Cortex of kidney (tissue), 1 donor: ENCODE measurements at places on chromosomes 2 and 18.

DNA sequence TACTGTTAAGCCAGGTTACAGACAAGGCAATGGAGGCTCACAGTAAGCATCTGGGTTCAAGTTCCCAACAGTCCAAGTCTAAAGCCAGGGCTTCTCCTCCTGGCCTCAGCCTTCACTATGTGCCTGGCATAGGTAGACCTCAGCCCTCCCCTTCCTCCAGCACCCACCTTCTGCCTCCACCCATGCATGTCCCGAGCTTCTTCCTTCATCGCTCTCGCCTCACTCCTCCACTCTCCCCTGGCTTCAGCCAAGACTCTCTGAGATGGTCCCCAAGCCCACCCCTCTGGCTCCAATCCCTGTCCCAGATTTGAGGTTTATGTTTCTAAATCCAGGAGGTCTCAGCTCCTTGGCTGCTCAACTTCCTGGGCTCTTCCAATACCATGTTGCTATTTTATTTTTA lies 26.9 kb downstream of the CENPA start:
- no peak for DNase-seq

- DNase-seq: no peak
Measured at GRCh38 chr2:3313781-3314375, 63.7 kb downstream of the EIPR1 start.

GRCh38 chr2:101400506-101401325 lies 13.4 kb upstream of the CREG2 start:
- DNase-seq: no peak

- no peak for DNase-seq
Measured at GRCh38 chr2:73307720-73308119, 14.4 kb upstream of the EGR4 start.

DNA sequence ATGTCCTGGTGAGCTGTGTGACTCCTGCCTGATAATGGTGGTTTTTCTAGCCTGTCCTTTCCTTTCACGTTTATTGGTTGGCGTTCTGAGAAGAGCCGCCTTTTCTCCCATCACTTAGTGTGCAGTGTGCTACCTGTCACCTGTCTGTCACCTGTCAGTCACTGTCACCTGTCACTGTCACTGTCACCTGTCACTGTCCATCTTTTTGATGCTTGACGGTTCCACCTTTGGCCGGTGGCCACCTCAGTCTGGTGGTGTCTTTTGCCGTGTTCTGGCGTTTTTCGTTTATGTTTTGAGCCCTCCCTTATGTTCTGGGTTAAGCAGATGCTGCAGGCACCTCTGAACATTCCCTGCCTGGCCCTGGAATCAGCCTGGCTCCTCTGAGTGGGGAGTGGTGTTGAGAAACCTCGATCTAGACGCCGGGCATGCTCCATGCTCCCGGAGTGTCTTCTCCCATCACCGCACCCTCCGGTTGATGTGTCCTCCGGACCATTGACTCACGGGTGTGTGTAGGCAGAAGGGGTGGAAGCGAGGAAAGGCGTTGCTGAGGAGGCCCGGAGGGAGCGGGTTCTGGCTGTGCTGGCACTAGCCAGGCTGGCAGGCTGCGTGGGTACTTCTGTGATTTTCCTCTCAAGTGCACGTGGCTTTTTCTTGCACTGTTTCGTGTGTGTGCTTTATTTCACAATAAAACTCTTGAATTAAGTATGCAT lies 20.7 kb downstream of the DTYMK start:
- DNase-seq: no peak

- no peak for DNase-seq
Measured at GRCh38 chr2:158815658-158816057, 20.5 kb downstream of the DAPL1 start.

- no peak for DNase-seq
Measured at GRCh38 chr2:55269645-55269990, 587 bp upstream of the MTIF2 start.

GRCh38 chr2:54955358-54956110 lies 94.7 kb downstream of the RTN4 start:
- DNase-seq: no peak

DNA sequence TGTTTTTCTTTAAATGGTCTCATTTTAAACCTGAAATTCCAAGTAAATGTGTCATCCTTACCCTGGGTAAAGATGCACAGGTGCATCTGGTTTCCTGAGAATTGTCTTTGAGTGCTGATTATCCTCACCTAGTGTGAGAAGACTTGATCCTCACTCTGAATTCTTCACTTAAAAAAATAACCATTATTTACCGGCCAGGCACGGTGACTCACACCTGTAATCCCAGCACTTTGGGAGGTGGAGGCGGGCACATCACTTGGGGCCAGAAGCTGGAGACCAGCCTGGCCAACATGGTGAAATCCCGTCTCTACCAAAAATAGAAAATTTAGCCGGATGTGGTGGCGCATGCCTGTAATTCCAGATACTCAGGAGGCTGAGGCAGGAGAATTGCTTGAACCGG lies 9.9 kb upstream of the WNT6 start:
- no peak for DNase-seq

DNA sequence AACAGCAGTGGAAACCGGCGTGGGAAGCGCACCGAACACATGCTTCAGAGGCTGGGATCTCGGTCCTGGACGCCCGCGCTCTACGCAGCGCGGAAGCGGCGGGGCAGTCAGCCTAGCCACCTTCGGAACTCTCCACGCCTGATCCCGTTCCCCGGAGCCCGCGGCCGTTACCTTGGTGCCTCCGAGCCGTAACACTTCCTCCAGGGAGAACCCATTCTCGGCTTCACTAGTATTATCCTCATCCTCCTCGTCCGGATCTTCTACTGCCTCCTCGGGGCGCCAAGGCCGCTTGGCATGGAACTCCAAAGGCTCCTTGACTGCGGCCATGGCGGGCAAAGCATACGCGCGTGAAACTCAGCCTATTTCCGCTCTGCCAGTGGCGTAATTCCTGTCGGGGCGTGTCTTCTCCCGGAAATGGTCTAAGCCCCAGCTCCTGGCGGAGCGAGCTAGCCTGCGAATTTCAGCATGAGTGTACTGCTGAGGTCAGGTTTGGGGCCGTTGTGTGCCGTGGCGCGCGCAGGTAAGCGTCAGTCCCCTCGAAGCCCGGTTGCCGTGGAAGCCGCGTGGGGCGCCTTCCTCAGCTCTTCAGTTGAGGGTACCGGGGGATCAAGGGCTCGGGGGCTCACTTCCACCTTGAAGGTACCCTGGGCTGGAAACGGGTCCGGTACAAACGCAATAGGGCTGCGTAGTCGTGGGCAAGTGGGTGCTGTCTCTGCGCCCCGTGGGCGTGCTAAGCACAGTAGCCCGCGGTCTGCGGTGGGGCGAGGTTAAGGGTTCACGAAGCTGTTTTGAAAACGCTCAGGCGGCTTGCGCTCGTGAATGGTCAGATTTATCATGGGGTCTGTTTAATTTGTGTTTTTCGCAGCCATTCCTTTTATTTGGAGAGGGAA lies at the start of the genes CEBPZ and NDUFAF7:
Gene CEBPZ, minus strand, starts transcription at position 356 of the 890 bp plus-strand sequence. Its CDS starts 29 bp downstream, at position 327.
Gene NDUFAF7, plus strand, starts transcription at position 418 of the 890 bp plus-strand sequence. Its CDS starts 48 bp downstream, at position 466.
- DNase-seq: no peak

- no peak for DNase-seq
Measured at GRCh38 chr2:109055435-109055834, 66.4 kb upstream of the EDAR start.

- no peak for DNase-seq
Measured at GRCh38 chr18:24763765-24764513, 303.5 kb downstream of the HRH4 start.

DNA sequence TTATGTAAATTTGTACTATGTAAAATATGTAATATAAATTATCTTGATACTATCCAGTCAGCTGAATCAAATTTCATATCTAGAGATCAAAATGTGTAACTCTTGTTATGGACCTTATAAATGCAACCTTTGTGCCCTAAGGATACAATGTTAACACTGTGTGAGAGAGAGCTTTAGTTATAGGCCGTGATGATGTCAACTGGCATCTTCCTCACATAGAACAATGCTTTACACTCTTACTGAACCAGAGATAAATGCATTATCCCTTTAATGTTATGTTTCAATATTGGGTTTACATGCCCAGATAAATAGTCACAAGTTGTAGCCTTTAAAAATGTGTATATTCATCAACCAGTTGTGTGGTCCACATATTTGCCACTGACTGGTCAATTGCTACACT lies 115.1 kb downstream of the KCNJ3 start:
- no peak for DNase-seq

- DNase-seq: no peak
Measured at GRCh38 chr2:152335726-152336118, 748 bp downstream of the FMNL2 start.

DNA sequence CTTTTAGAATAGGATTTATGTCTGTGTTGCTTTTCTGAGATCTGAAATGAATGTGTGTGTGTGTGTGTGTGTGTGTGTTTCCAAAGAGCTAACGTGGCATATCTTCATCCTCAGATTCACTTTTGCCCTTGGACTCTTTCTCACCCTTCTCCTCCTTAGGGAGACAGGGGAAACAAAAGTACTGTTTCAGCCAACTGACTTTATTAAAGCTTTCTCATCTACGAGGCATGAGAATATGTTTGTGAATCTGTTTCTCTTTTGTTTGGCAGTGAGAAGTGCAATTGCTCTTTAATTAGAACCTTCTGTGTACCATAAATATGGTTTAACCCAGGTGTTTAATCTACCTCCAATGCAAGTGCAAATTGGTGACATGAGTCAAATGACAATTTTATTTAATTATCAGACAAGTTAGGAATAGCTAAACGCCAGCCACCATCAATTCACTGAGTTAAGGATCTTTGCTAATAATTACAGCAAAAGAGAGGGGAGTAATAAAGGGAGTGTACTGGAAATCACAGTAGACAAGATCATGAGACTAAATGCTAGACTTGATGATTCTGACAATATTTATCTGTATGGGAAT lies 186.4 kb upstream of the COL3A1 start:
- DNase-seq: no peak

GRCh38 chr2:195534971-195535370 lies 122.1 kb upstream of the SLC39A10 start:
- no peak for DNase-seq

DNA sequence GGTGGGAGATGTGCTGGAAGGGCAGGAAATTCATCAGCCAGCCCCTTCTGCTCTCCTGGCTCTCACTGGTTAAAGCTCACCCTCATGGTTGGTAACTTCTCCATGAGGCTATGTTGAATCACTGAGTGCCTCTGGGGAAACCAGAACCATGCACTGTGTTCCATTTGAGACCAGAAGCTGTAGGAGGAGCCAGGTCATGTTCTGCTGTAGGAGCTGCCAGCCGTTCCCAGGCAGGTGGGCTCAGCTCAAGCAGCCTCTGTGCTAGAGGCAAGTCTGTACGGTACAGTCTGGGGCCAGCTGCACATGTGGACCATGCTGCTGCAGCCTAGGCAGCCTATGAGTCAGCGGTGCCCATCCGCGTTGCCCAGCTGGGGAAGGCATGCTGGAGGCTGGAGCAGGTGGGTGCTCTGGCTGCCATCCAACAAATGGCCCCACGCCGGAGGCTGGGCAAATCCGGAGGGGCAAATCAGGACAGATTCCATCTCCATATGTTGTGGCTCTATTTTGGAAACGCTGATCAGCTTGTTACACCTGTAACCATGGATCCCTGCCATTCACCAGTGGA lies 22.0 kb upstream of the KCNF1 start:
- DNase-seq: no peak

DNA sequence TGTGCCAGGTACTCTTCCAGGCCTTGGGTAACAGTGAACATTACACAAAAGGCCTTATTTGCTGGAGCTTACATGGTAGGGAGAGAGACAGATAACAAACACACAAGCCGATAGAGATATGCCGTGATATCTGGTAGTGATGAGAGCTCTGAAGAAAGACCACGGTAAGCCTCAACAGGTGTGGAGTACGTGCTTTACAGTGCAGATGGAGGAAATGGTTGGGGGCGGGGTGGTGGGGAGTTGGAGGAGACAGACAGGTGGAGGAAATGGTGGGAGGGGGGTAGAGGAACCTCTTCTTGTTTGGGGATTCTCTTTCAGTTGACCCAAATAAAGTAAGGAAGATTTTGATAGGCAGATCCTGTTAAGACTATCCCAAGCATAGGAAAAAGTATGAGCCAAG lies 141.1 kb upstream of the ALPP start:
- DNase-seq: no peak

GRCh38 chr18:48933578-48934414 lies 17.0 kb downstream of the SMAD7 start:
- no peak for DNase-seq

- DNase-seq: no peak
Measured at GRCh38 chr2:23036629-23037028, 348.4 kb upstream of the KLHL29 start.
